ENCODE measurements at places on chromosomes 13 and 19.

DNA sequence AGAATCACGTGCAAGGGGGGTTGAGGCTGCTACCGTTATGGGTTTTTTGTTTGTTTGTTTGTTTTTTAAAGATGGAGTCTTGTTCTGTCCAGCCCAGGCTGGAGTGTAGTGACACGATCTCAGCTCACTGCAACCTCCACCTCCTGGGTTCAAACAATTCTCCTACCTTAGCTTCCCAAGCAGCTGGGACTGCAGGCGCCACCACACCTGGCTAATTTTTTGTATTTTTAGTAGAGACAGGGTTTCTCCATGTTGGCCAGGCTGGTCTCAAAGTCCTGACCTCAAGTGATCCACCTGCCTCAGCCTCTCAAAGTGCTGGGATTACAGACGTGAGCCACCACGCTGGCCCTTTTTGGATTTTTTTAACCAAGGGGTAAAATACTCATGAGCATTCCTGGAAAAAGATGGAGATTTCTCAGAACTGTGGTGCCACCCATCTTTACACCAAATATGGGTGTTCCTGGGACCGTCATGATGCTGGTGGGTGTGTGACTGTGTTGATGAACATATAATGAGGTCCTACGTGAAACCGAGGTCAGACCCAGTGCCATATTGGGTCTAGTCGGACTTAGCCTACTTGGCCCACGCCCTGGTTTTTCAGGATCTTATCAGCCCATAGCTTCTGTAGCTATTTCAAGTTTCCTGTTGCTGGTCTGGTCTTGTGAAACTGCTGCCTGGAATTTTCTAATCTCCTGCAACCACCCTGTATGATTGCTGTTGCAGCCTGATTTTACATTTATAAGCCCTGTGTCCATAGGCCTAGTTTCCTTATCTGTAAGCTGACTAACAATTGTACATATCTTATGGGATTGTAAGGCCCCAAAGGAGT, 6.2 kb downstream of the PPP1R15A start:
- DNase-seq = no peak

GRCh38 chr13:31042049-31042448, 109.6 kb downstream of the TEX26 start:
- no peak for DNase-seq

GRCh38 chr19:10604460-10604980, 17.4 kb upstream of the AP1M2 start:
- no peak for DNase-seq

GRCh38 chr13:107289540-107289939, 721.6 kb upstream of the ARGLU1 start:
- DNase-seq = no peak

DNA sequence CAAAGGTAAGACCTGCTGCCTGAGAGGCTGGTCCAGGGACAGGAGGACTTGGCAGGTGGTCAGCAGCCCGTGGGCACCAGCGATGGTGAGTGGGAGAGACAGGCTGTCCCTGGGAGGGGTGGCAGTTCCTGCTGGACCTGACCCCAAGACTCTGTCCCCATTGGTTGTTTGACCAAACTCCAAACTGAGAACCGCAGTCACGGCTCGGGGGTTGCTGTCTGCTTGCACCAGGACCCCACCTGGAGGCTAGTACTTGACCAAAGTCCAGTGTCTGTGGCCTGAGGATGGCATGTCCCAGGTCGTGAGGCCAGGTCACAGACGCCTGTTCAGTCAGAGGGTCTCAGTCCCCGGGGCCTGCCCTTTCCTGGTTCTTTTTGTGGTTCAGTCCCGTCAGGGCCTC, 9.9 kb upstream of the ZNF14 start:
- DNase-seq = no peak

DNA sequence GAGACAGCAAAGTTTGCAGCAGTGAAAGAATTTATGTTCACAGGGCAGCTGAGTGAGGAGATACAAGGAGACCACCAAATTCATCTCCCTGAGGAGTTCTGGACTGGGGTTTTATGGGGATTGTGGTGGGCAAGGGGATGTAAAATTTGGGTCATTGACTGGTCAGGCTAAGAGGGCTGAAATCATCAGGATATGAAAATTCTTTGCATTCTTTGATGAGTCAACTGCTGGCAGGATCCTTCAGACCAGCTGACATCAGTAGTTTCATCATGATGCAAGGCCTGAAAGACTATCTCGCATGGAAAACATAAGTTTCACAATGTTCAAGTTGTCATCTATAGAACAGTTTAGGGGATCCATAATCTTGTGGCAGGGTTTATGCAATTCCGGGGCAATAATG, 869.5 kb upstream of the PCDH9 start:
- DNase-seq = no peak

DNA sequence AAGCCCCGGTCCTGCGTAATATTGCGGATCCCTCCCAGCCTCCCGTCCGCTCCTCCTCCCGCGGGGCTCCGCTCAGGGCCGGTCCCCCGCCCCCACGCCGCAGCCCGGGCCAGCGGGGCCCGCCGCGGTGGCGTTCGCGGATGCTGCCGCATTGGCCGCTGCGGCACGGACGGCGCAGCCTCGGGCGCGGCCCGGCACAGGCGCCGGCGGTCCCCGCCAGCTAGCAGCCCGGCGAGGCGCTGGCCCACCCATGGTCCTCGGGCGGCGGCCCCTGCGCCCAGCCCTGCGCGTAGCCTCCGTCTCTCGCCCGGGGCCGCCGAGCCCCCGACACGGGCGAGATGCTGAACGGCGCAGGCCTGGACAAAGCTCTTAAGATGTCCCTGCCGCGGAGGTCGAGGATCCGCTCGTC, at the start of gene ATP8A2:
Gene ATP8A2, plus strand, starts transcription at position 100 of the 409 bp plus-strand sequence. Its CDS starts 239 bp downstream, at position 339.
- DNase-seq = no peak

- no peak for DNase-seq
Observed at GRCh38 chr13:23621316-23621645, 51.1 kb downstream of the TNFRSF19 start.

DNA sequence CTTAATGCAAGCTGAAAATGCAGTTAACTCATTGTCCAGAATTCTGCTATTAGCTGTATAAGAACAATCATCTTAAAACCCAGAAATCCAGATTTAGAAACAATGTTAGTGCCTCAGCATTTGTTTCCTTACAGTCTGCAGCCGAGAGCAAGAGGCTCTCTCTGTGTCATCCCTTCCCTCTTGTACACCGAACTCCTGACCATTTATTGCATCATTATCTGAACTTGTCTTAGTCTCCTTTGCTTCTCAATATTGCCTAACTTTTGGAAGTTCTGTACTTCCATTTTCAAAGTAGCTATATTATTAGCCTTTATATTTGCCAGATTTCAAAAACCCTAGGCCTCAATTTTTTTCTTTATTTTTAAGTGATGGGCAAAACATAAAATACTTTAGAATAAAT, 27.1 kb downstream of the RNASEH2B start:
- DNase-seq = no peak

GRCh38 chr19:38869836-38870607, 8.1 kb downstream of the RINL start:
- peak; percentile 87 for DNase-seq

- no peak for DNase-seq
Observed at GRCh38 chr13:112804374-112804773, 114.5 kb downstream of the ATP11A start.

- DNase-seq = no peak
Observed at GRCh38 chr13:83819156-83819555, 63.1 kb downstream of the SLITRK1 start.

DNA sequence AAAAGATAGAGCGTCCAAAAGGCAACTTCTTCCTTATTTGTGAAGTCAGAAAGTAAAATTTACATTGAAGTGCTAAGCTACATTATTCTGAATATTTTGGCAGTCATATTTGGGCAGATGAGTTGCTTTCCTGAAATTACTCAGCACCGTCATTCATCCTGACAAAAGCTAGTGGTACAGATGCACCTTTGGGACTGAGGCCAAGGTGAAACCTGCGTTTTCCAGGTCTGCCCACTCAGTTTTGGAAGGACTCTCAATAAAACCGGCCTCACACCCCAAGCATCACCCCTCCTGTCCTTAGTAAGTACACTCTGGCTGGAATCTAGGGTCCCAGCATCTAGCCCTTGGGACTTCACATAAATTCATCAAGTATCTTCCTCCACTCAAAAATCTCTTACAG, 187.5 kb downstream of the TM9SF2 start:
- no peak for DNase-seq

DNA sequence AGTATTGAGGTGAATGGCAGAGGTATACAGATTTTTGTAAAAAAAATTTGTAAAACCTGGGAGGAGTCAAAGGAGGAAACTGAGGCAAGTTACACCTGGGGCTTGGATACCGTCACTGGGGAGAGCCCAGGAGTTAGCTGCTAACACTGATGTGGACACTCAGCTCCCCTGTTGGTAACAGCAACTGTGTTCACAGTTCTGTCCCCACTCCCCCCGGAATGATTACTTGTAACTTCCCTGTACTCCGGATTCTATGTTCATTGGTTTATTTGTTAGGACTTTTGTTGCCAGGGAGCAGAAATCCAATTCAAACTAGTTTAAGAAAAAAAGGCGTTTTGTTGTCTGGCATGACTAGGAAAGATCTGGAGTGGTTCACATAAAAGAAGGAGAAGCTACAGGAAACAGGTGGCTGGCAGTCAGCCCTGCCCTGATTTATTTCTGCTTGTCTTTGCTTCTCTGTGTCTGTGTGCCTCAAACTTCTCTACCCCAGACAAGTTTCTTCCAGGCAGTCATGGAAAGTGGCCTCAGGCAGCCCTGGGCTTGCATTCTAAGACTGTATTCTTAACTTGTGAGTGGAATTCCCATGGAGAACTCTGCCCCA, 2.3 kb upstream of the GPR12 start:
- DNase-seq = no peak

- DNase-seq = no peak
Observed at GRCh38 chr19:57803594-57804325, 11.0 kb downstream of the ZNF552 start.

GRCh38 chr19:28437390-28438346, 775.3 kb downstream of the UQCRFS1 start:
- DNase-seq = no peak

- no peak for DNase-seq
Observed at GRCh38 chr13:107799001-107799400, 416.3 kb downstream of the LIG4 start.

DNA sequence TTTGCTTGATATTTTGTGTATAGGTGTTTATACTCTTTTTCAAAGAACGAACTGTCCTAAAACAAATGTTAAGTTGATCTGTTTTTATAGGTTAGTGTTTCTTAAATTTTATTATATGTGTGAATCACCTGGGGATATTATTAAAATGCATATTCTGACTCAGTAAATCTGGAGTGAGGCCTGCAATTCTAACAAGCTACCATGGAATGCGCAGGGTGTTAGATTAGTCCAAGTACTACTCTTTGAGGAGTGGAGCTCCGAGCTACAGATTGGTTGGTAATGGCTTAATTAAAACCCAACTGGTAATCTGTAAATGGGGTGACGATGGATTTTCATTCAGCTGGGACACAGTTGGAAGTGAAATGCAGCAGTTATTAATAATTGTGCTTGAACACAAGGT, 214.1 kb upstream of the UFM1 start:
- DNase-seq = no peak

- no peak for DNase-seq
Observed at GRCh38 chr13:98246538-98247172, 69.6 kb upstream of the RNF113B start.

DNA sequence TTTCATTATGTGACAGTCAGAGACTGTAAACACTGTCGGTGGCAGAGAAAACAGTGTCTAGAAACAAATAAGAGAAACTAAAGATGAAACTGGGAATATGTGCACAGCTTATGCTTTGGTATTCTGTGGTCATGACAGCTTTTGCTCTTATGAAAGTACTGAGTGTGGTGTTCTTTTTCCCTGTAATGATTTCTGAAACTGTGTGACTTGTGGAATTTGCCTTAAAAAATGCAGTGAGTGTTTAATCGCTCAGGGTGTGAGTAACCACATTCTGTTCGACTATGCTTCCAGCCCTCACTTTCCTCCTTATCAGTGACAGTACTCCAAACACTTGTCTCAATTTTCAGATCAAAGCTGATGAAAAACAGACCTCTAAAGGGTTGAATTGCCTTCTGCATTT, 66.9 kb upstream of the DIAPH3 start:
- DNase-seq = no peak

DNA sequence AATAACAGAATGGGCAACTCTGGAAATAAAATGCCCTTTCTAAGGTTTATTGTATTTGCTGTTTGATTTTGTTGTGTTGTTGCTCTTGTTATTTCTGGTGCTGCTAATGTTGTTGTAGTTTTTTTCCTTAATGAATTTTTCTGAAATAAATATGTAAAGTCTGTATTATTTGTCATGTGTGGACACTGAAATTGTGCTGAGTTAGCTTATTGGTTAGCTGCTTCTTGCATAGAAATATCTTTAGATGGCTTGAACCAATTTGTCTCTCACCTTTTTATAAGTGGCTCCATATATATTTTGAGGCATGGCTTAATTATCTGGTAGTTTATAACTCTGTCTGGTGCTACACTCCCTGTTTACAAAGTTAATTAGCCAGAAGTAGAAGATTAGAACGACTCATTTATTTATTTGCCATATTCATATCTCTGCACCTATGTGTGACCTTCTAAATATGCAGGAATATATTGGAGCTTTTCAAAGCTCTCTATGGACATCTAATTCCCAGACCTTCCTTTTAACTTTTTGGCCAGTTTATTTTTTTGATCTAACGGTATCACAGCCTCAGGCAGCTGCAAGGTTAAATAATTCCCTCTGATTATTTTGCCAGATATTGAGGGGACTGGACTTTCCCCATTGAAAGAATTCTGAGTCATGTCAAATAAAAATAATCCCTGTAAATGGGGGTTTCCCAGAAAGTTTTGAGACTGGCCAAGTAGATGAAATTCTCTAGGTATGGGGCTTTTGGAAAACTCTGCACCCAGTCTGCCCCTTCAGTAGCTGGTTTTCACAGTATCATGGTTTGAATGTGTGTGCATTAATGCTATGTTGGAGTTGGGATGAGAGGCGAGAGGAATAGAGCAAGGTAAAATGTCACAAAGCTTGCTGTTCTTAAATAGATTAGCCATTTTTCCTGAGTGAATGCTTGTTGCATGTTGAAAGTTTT, 1331.7 kb upstream of the MIR17HG start:
- no peak for DNase-seq

DNA sequence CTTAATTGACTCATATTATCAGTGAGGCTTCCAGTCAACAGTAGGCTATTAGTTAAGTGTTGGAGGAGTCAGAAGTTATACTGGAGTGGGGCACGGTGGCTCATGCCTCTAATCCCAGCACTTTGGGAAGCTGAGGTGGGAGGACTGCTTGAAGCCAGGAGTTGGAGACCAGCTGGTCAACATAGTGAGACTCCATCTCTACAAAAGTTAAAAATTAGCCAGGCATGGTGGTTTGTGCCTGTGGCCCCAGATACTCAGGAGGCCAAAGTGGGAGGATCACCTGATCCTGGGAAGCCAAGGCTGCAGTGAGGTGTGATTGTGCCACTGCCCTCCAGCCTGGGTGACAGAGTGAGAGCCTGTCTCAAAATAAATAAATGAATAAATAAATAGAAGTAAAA, 53.2 kb downstream of the COMP start:
- no peak for DNase-seq

DNA sequence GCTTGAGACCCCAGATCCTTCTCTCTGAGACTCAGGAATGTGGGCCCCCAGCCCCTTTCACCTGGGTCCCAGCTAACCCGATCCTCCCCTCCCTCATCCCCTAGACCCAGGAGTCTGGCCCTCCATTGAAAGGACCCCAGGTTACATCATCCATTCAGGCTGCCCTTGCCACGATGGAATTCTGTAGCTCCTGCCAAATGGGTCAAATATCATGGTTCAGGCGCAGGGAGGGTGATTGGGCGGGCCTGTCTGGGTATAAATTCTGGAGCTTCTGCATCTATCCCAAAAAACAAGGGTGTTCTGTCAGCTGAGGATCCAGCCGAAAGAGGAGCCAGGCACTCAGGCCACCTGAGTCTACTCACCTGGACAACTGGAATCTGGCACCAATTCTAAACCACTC, 463 bp downstream of the FGF21 start:
- DNase-seq = no peak

- DNase-seq = no peak
Observed at GRCh38 chr13:97310809-97311436, 88.8 kb downstream of the MBNL2 start.
